ENCODE measurements at places on chromosomes 13 and 19.
A peak's percentile ranks its signal among the peaks of the same experiment; 100 is the strongest.

DNA sequence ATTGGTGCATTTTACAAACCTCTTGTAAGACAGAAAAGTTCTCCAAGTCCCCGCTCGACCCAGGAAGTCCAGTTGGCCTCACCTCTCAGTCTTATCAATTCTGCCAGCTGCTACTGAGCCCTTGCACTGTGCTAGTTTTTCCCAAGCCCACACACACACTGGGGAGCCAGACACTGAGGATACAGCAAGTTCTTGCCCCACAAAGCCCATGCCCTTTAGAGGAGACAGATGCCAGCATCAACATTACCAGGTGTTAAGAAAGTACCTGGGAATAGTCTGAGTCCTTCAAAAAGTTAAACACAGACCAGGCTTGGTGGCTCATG, 175.0 kb downstream of the PTPRS start:
- no peak for DNase-seq

DNA sequence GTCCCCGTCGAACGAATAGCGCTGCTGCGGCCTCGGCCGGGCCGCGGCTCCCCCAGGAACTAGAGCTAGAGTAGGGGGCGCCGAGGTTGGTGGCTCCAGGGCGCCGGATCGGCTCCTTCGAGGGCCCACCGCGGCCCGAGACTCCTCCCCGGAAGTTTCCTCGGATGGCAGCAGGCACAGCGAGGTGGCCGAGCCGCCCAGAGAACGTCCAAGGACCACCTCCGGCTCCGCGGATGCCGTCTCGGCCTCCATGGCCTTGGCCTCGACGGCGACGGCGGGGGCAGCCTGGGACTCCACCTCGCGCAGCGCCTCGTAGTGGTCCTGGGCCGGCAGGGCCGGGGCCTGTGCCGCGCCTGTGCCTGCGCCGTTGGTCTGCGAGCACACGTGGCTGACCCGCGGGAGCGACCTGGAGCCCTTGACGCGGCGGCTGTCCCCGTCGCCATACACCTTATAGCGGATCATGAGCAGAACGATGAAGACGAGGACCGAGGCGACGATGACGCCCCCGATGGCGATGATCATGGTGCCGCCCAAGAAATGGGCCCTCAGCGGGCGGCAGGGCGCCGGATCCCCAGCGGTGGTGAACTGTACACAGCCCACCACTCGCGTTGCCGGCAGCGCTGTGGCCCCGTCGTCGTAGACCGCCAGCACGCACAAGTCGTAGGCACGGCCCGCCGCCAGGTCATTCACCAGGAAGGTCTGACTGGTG, 11.8 kb downstream of the IFNL1 start:
- no peak for DNase-seq

DNA sequence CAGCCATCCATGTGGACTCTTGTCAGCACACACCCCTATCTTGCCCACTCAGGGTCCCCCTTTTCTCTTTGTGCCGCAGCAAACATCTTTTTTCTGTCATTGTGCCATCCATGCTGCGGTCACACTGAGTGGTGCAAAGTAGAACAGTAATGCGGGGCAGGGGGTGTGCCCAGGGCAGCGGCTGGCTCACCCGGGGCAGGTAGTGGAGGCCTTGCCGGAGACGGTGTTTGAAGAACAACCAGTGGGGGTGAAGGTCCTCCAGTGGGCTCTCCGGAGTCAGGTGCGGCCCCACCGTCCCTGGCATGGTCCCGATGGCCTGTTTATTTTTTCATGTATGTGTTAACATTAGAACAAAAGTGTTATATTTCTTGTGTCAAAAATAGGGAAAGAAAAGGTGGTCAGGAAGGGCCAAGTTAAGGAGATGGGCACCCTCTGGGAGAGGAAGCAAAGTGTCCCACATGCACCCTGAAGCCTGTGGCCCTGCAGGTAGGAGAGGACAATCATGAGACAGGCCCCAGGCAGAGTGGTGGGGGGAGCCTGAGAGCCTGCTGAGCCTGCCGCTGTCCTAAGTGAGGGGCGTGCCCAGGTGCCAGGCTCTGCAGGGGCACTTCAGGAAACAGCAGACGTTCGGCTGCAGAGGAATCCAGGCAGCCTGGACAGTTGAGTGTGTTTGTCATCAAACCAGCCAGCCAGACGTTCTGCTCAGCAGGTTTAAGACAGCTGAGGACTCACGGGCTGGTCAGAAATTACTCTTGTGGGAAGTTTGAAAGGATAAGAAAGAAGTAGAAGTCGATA, 12.3 kb downstream of the TSSK6 start:
- no peak for DNase-seq

DNA sequence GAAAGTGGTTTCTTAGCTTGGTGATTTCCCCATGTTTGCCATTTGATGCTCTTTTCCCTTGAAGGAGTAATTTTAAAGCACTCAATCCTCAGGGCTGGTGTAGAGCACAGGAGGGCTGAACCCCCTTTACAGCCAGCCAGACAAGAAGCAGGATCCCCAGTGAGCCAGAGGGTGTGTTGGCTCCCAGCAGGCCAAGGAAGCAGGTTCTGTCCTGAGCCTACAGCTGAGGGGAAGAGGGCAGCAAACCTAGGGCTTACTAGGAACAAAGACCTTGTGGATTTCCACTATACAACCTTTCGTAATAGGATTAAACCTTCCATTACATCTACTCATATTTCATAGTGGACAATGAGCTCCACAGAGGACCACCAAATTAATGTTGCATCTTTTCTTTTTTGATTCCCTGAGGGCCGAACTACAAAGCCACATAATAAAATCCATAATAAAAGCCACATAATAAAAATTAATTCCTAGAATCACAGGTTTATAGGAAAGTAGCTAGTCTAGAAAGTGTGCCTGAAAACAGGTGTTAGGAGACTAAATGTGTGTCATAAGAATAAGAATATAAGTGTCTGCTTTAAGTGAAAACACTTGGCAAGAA, 300.2 kb downstream of the DCLK1 start:
- no peak for DNase-seq

DNA sequence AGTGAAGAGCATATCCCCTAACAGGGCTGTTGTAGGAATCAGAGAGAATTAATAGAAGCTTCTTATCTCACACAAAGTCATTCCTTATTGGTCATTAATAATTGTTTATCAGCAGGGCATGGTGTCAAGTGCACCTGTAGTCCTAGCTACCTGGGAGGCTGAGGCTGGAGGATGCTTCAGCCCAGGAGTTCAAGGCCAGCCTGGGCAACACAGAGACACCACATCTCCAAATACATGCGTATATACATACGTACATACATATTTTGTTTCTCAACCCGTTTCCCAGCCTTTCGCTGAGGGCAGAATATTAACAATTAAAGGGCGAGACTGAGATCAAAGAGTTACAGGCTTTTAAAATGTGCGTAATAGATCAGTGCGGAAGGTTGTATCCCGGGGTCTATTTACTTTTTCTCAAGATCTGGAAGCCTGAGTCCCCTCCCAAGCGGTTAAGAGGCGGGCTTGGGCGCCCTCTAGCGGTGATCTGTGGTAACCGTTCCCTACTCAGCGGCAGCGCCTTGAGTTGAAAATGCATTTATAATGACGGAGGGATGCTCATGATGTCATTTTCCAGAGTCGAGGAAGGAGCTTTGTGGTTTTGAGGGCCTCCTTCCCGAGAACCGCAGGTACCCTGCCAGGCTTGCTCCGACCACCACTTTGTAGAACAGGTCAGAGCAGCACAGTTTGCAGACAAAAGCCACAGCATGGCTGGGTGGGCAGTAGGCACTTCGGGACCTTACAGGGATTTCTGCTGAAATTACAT, 169.6 kb upstream of the GPR12 start:
- DNase-seq, result no peak

DNA sequence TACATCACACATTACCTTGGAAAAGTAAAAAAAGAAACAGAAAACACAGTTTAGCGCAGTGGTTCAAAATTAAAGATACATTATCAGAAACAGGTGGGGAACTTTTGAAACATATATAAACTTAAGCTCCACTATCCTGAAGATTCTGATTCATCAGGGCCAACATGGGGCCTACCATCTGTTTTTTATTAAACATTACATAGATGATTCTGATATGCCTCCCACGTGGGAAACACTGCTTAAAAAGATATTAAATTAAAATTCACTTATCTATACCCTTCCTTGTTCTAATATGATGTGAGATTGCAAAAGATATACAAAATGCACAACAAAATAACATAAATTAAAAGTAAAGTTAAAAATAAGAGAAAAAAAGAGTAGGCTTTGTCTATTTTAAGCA, 125.0 kb downstream of the VWA8 start:
- no peak for DNase-seq

DNA sequence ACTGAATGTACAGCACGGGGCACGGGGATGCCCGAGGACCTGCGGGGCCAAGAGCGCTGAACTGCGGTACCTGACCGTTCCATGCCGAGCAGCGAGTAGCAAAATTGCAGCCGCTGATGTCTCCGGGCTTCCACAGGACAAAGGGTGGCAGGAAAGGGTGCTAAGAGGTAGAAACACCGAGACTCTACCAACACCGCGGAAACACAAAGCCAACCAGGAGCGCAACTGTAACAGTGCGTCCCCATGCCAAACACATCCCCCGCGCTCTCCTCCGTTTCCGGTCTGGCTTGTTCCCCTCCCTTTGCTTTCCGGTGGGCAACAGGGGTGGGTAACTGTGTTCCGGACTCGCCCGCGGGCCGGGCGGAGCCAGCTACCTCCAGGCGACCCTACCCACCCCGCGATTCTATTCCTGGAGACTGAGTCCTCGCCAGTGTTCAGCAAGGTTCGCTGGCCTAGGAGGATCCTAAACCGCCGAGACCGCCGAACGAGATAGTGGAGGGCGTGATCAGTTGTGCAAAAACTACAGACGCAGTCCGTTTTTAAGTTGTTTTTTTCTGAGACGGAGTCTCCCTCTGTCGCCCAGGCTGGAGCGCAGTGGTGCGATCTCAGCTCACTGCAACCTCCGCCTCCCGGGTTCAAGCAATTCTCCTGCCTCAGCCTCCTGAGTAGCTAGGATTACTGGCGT, 34.9 kb upstream of the NEK3 start:
- DNase-seq, result peak; percentile 31

- no peak for DNase-seq
These were observed 66.1 kb upstream of the FRY start for GRCh38 chr13:31965361-31966066.

DNA sequence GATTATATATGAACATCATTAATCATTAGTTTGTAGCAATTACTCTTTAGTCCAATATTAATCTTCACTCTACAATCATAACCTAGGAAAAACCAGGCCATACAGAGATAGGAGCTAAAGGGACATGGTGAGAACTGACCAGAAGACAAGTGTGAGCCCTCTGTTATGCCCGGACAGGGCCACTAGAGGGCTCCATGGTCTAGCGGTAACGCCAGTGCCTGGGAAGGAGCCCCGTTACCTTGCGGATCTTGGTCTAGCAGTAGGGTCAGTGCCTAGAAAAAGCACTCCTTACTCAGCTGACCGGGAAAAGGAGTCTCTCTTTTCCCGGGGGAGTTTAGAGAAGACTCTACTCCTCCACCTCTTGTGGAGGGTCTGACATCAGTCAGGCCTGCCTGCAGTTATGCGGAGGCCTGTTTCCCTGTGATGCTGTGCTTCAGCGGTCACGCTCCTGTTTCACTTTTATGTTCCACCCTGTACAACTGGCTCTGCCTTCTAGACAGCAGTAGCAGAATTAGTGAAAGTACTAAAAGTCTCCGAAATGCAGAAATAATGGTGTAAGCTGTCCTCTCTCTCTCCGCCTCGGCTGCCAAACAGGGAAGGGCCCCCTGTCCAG, 13.8 kb downstream of the OR7D4 start:
- no peak for DNase-seq

DNA sequence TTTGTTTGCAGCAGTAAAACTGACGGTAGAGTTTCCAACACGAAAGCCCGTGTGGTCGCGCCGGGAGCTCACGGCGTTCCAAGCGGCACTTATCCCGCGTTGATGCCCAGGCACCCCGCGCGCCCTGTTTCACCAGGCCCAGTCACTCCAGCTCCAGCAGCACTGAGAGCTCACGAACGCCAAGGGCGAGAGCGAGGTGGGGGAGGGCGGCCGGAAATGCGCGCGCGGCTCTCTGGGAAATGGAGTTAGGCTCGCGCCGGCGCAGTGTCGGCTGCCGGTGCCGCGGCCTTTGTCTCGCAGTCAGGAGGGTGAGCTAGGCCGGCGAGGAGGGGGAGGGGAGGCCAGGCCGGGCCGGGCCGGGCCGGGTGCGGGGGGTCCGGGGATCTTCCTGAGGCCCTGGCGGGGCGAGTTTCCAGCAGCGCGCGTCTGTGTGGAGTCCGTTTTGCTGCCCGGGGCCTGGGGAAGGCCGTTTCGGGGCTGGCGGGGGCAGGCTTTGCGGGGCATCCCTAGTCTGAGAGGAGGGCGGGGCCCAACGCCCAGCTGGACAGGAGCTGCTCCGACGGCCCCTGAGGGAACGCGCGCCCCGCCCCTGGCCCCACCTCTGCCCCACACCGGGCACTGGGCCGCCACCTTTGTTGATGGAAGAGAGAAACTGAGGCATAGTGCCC, at the start of gene ZNF135:
Gene ZNF135, plus strand, starts transcription at position 280 of the 668 bp plus-strand sequence. CDS start 721 bp downstream, outside the sequence.
- DNase-seq, result peak; percentile 57

DNA sequence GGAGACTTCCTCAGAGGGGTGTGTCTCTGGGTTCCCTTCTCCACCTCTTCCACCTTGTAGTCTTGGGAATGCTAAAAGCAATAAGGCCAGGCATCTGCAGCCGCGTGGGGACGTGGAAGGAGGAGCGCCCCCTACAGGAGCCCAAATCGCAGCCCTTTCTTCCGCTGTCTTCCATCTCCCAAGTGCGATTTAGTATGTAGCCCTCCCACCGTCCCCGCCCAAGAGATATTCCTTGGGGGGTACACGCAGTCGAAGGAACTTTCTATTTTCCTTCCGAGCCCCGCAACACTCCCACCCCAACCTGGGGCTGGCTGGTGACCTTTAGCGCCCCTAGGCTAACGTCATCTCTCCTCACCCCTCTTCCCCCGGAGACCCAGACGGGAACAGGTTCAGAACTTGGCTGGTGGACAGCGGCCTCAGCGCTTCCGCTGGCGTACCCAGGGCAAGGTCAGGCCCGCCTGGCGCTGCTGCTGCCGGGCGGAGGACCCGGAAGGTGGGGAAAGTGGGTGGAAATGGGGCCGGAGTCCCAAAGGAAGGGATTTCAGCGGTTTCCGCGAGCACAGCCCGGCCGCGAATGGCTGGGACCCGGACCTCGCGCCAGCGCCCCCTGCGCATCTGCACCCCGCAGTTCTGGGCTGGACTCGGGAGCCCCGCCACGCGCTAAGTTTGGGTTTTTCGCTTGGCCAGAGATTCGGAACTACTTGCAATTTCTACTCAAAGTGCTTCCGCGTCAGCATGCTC, 2.1 kb upstream of the PCDH8 start:
- no peak for DNase-seq

- DNase-seq, result no peak
These were observed 379.9 kb downstream of the IRS2 start for GRCh38 chr13:109406376-109406992.

GRCh38 chr19:19591133-19591825, 27.2 kb downstream of the PBX4 start:
- DNase-seq, result no peak

- no peak for DNase-seq
These were observed at the start of gene SLC8A2 for GRCh38 chr19:47471733-47472457. SLC8A2 (minus strand) TSS chr19:47471893; CDS start chr19:47466403, 5,490 bp downstream.
